ENCODE measurements at places on chromosomes 5 and 9.

DNA sequence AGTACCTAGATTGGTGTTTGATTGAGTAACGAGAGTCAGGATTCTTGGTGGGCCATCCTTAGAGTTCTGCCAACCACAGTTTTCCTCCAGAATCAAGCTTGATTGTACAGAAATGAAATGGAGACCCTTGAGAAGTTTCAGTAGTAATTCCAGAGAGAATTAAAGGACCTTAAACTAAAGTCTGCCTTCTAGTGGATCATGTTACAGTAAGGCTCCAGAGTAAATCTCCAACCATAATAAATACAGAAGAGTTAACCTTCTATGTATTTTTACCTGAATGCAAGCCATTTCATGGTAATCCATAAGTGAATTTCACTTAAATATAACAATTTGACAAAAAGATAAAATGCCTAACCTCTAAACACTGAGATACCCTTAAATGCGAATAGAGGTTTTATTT is 53.0 kb upstream of the CNTLN start:
- no peak for DNase-seq

DNA sequence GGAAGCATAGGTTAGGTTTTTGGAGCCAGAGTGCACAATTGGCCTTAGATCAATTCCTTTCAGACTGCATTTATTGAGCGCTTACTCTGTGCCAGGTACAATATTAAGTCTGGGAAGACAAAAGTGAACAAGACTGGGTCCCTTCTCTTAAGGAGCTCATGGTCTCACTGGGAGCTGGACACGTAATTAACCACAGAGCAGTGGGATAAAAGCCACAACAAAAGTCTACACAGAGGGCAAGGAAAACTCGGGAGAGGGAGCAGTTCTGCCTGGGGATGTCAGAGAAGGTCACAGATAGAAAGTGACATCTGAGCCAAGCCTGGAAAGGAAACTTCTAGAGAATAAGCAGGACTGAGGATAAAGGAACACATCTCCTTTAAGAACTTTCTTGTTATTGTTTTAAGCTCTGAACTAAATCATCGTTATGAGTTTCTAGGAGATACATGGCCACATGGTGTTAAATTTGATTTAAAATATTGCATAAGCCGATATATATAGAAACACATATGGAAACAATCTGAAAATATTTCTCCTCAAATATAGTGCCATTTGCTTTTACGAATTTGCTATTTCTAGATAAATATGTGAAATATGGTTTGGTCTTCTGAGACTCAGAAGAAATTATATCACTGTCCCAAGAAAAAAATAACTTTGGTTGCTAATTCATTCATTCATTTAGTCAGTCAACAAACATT is 40.1 kb upstream of the PDE8B start:
- DNase-seq = no peak

DNA sequence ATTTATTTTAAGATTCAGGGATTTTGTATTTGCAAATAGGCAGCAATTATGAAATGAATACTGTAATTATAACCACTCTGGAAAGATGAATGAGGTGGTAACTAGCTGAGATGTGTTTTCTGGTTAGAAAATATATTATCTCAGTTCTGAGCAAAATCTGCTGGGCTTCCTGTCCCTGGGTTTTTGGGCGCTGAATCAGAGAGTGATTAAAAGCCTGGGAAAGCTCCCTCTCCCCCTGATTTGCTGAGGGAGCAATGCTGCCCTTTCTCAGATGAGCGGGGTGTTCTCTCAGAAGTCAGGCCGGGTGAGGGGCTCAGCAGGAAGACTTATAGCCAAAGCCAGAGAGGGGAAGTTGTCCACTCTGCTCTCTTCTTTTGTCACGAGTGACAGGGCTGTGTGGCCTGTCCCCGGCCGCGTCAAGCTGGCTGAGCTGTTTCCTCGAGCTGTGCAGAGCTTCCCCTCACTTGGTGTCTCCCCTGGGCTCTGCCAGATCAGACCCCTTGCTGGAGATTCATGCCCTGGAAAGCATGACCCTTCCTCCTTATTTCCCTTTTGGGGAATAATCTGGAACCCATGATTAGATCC is 39.8 kb upstream of the PITX1 start:
- DNase-seq = no peak

- DNase-seq = no peak
Observed at GRCh38 chr5:167968837-167969236, 322.6 kb upstream of the WWC1 start.

GRCh38 chr5:85030316-85031084 is 645.8 kb upstream of the EDIL3 start:
- no peak for DNase-seq

DNA sequence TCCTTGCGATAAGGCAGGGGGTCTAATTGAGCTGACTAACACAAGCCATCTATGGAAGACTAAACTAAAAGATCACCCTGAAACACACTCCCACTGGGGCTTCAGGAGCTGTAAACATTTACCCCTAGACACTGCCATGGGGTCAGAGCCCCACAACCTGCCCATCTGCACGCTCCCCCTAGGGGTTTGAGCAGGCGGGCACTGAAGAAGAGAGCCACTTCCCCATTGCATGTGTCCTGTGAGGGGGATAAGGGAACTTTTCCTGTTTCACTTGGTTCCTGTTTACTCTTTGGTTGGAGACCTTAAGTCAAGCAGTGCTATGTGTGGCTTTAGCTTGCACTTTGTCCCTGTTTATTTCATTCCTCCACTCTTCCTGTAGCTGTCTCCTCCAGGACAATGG is 1929.5 kb upstream of the CDH9 start:
- DNase-seq = no peak
